ENCODE measurements at places on chromosomes 2 and 18.

GRCh38 chr18:11179959-11180519 lies 30.7 kb upstream of the PIEZO2 start:
- DNase-seq: no peak

- DNase-seq: peak; percentile 5
These were observed 64.4 kb downstream of the NCK2 start for GRCh38 chr2:105809097-105809473.

GRCh38 chr18:79570266-79571201 lies 109.1 kb upstream of the CTDP1 start:
- DNase-seq: peak; percentile 6

GRCh38 chr18:28767201-28767600 lies 590.3 kb upstream of the CDH2 start:
- no peak for DNase-seq

GRCh38 chr2:45330637-45331409 lies 280.2 kb downstream of the SRBD1 start:
- no peak for DNase-seq

GRCh38 chr18:29169599-29169998 lies 992.7 kb upstream of the CDH2 start:
- DNase-seq: no peak

- no peak for DNase-seq
These were observed 1.7 kb upstream of the EML4 start for GRCh38 chr2:42167458-42167857.

GRCh38 chr2:1538663-1539062 lies 125.4 kb downstream of the TPO start:
- DNase-seq: peak; percentile 36

DNA sequence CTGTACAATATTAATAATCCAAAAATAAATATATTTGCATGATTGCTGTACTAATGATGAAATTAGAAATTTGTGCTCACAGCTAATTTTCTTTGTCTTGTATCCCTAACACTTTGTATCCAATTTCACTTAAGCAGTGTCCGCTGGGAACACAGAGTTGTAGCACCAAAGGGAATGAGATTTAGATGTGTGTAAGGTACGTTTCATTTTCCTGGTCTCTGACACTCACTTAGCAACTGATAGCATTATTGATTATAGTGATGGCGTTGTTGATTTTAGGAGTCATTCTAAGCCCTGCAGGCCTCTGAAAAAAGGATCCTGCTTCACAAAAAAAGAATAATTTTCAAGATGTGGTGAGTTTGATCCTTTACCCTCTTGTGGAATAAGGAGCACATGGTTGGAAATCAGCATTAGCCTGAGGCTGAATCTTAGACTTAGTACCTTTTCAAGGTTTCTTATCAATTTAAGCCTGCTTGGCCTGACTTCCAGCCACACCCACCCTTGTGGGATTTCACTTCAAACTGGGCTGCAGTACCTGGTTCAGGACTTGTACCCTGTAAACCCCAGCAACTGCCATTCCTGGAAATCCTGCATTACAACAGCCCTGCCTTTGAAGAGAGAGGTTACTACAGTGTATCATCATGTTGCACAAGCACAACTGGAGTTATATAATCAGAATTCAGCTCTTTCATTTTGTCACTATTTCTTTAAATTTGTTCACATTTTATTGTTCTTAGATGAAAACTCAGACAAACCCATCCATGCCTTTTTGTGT lies 116.2 kb downstream of the RND3 start:
- DNase-seq: no peak

- no peak for DNase-seq
These were observed 160.6 kb downstream of the RNF144A start for GRCh38 chr2:7077660-7078267.

DNA sequence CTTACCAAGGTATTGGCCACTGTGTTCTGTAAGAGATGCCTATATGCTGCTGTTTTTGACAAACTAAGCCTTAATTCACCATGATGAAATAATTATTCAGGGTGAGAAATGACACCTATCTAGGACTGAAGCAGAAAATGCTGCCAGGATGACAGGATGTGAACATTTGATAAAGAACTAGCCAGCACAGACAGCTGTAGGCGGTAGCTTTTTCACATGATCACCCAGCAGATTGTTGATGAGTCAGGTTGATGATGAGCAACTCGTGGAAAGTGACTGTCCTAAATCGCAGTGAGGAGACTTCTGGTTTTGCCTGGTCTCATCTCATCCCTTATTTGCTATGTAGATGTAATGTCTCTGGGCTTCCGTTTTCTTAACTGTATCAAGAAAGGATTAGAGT lies 144.1 kb downstream of the PRPF40A start:
- peak; percentile 87 for DNase-seq

GRCh38 chr2:227610123-227610522 lies 4.5 kb downstream of the SCYGR3 start:
- DNase-seq: no peak

DNA sequence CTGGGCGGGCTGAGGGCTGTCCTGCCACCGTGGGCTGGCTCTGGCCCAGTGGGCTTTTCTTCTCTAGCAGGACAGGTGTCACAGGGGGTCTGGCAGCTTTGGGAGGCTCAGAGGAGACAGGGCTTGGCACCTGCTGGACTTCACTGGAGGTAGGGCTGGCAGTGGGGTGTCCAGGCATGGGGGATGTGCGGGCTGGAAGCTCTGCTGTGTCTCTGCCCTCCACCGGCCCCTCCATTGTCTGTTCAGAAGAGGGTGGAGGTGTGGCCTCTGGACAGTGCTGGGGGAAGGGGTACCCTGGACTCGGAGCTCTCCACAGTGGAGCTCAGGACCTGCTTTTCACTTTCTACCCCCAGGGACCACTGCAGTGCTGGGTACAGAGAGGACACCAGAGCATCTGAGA lies 9.2 kb downstream of the PTPRN start:
- DNase-seq: no peak

DNA sequence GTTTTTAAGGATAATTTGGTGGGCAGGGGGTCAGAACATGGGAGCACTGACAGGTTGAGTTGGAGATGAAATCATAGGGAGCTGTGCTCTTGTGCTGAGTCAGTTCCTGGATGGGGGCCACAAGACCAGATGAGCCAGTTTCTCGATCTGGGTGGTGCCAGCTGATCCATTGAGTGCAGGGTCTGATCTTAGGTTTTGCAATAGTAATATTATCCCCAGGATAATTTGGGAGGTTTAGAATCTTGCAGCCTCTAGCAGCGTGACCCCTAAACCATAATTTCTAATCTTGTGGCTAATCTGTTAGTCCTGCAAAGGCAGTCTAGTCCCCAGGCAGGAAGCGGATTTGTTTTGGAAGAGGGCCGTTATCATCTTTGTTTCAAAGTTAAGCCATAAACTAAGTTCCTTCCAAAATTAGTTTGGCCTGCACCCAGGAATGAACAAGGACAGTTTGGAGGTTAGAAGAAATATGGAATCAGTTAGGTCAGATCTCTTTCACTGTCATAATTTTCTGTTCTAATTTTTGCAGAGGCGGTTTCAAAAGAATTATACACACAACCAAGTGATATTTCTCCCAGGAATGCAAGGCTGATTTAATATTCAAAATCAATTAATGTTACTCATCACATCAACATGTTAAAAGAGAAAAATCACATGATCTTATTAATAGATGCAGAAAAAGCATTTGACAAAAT lies 23.0 kb downstream of the DBI start:
- DNase-seq: peak; percentile 23

GRCh38 chr2:9697909-9698308 lies 67.1 kb upstream of the YWHAQ start:
- DNase-seq: no peak

- DNase-seq: no peak
These were observed 577.4 kb downstream of the ZEB2 start for GRCh38 chr2:143942486-143942885.

- no peak for DNase-seq
These were observed 141.9 kb downstream of the SLC4A3 start for GRCh38 chr2:219769090-219769910.
